ENCODE measurements at places on chromosomes 11 and 22.

- no peak for DNase-seq
Observed at GRCh38 chr22:23478175-23478574, 101.9 kb downstream of the IGLL1 start.

DNA sequence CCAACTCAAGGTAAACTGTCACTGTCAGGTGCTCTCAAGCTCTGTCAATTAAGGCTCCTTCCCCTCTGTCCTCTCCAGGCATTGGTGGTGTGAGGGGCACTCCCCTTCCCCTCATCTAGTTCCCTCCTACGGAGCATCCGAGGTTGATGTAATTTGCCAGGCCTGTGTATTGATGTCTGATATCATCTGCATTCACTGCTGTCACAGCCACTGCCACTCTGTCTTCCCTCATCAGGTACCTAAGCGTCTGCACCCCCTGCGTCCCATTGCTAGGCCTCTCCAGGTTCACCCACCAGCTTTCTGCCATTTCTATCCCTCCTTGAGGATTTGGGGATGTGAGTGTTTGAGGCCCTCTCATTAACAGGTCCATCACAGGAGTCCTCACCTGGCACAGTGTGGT is 50.0 kb upstream of the SYT13 start:
- DNase-seq: no peak

DNA sequence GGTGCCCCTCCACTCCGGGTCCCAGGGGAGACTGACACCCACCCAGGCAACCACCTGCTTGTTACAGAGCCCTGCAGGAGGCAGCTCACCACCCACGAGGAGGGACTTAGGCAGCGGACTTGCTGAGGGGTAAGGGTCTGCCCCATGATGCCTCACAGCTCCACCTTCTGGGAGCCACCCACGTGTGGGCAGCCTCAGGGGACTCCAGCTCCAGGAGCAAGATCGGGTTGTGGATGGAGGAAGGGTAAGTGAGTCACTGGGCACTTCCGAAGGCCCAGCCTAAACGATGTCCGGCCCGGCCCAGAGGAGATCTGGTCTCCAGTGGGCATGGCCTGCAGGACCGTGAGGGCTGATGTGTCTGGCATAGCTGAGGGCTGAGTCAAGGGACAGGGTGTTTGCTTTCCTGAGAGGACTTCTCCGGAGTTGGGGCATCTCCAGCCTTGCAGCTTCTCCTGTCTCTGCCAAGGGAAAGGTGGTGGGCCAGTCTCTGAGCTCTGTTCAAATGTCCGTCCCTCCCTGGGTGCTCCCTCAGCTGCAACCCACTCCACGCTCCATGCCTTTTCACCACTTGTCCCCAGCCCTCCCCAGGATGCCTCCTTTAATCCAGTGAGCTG is 32.3 kb upstream of the P2RY2 start:
- no peak for DNase-seq

DNA sequence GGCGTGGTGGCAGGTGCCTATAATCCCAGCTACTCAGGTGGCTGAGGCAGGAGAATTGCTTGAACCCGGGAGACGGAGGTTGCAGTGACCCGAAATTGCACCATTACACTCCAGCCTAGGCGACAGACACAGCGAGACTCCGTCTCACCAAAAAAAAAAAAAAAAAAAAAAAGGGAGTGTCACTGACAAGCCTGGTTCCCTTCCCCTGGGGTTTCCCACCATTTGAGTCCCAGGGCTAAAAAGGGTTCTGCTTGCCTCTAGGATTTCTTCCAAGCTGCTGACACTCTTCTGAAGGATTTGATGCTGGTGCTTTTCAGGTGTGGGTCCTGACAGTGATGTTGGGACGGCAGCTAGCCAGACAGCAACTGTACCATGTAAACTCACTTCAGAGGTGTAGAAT is 1.3 kb upstream of the CCDC88B start:
- DNase-seq: no peak

DNA sequence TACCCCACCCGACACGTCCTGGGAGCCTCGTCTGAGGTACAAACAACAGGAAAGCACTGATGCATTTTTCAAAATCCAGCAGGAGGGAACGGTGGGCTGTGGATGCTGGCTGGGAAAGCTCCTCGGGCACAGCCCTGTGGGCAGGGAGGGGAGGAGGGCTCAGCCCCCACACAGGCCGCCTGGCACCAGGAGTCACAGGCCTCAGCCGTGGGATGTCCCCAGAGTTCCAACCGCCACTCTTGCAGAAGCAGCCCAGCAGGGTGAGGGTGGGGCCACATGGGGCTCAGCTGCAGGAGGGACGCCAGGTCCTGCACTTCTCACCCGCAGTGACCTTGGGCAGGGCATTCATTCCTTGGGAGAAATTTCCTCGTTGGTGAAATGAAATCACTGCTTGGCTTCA is 274.6 kb downstream of the BRD1 start:
- no peak for DNase-seq

- DNase-seq: no peak
Observed at GRCh38 chr11:18364495-18365073, 29.8 kb upstream of the LDHA start.

DNA sequence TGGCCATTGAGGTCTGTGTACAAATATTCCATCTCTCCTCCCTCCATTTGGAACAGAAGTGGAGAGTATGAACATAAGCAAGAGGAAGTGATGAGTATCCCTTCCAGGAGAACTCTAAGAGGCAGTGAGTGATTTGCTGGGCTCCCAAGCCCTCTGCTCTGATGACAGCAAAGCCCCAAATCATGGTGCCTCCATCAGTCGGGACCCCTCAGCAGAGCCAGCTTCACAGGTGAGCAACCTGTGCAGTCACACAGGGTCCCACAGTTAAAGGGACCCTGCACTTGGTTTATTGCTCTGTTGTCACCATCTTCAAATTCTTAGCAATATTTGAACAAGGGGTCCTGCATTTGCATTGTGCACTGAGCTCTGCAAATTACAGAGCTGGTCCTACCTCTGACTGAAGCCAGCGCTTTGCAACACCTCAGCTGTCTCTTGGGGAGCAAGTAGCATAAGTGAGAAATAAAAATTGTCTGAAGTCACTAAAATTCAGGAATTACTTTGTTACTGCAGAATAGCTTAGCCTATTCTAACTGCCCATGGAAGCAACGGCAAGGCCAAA is 466.4 kb downstream of the MN1 start:
- no peak for DNase-seq

DNA sequence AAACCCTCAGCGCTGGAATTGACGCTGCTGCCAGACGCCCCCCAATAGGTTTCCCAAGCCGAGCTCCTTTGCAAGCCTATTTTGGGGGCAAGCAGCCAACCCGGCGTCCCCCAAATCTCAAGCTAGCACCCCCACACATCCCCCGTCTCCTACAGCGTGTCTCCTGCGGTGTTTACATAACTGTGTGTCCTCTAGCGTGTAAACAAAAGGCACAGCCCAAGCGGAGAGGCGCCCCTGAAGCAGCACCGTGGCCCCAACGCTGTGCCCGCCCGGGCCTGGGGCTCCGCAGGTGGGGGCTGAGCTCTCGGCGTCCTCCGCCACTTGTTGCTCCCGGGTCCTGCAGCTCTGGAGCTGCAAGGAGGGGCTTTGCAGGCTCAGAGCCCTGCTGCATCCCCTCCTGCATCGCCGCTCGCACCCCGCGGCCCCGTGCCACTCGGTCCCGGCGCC is 1.6 kb downstream of the CADM1 start:
- DNase-seq: no peak

DNA sequence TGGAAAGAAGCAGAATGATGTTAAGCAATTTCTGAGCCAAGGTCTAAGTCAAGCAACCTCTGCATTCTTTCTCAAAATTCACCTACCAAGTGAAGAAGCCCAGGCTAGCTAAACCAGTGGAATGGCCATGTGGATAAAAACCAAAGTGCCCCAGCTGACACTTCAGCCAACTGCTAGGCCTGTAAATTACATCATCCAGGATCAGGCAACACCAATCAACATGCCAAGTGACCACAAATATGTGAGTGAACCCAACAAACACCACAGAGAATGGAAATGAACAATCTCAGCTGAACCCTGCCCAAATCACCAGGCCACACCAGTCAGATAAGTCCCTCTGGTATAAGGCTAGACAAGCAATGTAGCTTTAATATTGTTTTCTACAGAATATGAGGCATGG is 25.1 kb upstream of the FJX1 start:
- no peak for DNase-seq

DNA sequence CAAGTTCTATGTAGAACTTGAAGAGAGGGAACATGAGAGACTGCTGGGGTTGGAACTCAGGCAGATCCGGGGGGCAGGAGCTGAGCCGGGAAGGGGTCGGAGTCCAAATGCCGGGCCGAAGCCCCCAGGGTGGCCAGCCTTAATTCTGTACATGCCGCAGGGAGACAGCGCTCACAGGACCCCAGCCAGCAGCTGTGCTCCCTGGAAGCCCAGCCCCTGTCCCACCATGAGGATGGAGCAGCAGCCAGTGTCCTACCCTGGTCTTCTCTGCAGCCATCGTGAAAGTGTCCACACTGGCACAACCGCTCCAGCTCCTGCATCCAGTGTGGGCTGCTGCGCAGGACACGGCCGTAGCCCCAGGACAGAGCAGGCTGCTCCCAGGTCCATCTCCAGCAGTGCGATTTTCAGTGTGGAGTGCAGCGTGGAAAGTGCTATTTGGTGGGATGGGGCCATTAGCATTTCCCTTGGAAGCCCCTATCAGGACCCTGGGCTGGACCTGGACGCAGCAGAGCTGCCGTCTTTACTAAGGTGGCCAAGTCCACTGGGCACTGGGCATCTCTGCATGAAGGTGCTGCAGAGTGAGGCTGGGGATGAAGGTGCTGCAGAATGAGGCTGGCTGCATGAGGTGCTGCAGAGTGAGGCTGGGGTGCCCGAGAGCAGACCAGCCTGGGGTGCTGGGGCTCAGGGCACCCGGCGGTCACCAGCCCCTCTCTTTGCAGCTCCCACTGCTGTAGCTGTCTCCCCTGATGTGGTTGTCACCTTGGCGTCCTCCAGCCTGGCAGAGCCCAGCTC is 737.4 kb downstream of the BRD1 start:
- DNase-seq: no peak
